Globus pallidus (tissue), 1 donor: ENCODE measurements at places on chromosomes 12 and 14.
A peak's percentile ranks its signal among the peaks of the same experiment; 100 is the strongest.

GRCh38 chr12:16266085-16266484 is 11.4 kb downstream of the SLC15A5 start:
- no peak for DNase-seq

DNA sequence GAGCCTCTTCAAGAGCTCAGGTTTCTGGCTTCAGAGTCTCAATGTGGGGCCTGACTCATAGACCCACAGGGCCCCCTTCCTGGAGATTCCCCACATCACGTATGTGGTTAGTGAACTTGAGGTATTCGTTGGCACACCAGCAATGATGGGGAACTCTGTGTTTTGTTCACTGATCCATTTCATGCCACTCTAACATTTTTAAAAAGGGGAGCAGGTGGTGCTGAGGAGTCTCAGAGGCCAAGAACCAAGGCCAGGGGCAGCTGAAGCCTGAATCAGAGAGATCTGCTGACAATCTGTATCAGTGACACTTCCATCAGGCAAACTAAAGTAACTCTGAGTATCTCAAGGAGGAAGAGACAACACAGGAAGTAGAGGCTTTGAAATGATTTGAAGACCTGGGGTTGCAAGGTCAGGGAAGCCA is 323.4 kb downstream of the VRK1 start:
- no peak for DNase-seq

DNA sequence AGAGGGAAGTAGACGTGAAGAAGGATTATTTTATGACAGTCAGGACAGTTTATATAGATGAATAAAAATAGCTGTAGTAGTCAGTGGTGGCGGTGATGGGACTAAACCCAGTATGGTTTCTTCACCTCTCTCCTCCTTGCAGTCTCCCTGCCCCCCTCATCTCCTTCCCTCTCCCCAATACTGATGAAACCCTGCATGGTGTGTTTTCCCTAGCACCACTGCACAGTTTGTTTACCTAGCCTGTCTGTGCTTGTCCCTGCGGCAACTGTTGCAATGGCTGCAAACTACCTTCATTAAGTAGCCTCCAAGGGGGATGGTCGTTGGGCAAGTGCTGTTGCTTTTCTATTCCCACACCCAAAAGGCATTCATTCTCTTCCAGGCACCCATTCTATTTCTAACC is 14.7 kb downstream of the PCBP2 start:
- no peak for DNase-seq

GRCh38 chr12:84694116-84694515 is 218.5 kb downstream of the SLC6A15 start:
- no peak for DNase-seq

DNA sequence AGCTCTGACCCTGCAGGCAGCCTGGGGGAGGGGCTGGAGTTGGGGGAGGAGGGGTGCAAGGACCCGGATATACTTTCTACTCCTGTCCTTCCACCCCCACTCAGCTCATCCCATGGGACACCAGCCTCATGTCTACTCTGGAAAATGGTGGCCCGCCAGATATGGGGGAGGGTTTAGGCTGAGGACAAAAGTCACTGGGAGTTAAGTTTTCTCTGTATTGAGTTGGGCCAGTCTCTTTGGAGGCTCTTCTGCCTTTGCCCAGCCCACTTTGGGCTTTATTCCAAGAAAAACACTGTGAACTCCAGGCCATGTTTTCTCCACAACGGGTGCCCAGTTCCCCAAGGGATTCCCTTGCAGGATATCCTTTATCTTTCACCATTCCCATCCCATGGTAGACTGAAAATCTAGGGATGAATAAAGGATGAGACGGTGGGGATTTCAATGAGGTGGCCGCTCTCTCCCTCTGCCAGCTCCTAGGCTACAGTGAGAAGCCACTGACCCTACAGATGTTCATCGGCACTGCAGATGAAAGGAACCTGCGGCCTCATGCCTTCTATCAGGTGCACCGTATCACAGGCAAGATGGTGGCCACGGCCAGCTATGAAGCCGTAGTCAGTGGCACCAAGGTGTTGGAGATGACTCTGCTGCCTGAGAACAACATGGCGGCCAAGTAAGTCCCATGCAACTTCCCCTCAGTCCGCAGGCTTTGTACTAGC is 4.9 kb downstream of the NFATC4 start:
- no peak for DNase-seq

GRCh38 chr14:57464008-57464730 is 29.5 kb downstream of the CCDC198 start:
- no peak for DNase-seq

GRCh38 chr14:36816481-36816880 is 154.8 kb downstream of the PAX9 start:
- no peak for DNase-seq

DNA sequence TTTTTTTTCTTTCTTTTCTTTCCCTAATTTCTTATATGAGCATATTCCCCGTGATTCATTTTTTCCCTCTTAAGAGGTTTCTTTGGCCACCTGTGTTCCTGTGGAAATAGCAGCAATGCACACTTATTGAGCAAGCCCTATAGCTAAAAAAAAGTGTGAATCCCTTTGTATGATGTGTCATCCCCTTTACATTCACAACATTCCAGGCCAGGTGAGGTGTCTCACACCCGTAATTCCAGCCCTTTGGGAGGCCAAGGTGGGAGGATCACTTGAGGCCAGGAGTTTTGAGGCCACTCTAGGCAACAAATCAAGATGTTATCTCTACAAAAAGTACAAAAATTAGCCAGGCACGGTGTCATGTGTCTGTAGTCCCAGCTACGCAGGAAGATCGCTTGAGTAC is 700.4 kb upstream of the TBX3 start:
- DNase-seq, result no peak

- no peak for DNase-seq
Measured at GRCh38 chr14:104866451-104867370, 1.6 kb downstream of the CEP170B start.

DNA sequence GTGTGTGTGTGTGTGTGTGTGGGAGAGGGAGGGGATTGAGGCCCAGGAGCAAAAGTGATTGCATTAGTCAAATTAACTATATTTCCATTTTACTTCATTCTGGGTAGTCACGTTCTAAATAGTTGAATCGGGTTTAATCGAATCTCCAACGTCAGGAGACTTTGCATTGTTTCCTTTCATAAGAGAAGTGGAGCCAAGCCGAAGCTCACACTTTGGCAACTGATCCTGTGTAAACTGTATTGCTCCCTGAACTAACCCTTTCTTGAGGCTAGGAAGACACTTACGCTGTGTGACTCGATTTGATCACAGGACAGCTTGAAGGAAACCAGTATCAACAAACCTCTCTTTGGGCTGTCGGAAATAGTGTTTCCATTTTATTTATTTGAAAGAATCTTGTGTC is 363.4 kb upstream of the ATP2B1 start:
- no peak for DNase-seq

- DNase-seq, result no peak
Measured at GRCh38 chr12:138171-138897, 71.8 kb downstream of the IQSEC3 start.

DNA sequence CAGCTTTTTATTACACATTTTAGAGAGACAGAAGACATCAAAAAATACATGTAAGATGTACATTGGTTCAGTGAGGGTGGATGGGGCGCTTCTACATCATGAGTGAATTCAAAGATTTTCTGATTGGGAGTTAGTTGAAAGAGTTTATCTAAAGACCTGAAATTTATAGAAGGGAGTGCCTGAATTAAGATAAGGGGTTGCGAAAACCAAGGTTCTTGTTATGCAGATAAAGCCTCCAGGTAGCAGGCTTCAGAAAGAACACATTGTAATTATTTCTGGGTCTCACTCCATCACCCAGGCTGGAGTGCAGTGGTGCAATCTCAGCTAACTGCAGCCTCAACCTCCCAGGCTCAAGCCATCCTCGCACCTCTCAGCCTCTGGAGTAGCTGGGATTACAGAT is 26.2 kb upstream of the TMPO start:
- no peak for DNase-seq

- peak; percentile 11 for DNase-seq
Measured at GRCh38 chr14:21997300-21997699, 323.7 kb upstream of the OR4E1 start.

DNA sequence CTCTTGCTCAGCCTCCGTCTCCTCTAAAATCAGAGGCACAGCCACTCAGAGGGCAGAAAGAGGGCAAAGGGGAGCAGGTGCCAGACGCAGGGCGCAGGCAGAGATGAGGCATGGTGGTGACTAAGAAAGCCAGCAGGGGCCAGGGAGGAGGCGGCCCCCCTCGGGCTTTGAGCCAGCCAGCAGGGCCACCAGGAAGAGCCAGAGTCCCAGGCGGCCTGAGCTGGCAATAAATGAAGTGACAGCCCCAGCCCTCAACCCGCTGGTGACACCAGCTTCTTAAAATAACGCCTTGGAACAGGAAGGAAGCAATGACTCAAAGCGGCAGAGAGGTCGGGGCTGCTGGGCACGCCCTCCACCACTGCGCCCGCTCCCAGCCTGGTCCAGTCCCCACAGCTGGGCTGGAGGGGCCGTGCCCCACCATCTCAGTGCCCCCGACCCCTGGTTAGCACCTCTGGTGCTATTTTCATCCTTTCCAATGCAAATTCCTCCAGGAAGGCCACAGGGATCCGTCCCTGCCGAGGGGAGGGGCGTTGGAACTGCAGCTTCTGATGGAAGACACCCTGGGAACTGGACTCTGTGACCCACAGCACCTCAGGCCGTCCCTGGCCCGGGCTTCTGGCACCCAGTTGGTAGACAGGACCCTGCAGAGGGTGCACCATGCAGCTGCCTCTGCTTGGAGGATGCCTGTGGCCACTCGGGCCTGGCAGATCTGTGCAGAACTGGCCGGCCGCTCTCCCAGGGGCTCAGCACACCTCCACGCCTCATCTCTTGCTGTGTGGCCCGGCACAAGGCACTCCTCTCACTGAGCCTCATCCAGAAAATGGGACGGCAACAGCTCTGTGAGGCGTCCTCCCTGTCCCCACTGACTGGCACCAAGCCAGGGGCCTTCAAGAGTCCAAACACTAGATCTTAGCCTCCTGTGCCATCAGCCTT is 113.7 kb downstream of the NCOR2 start:
- DNase-seq, result peak; percentile 66

DNA sequence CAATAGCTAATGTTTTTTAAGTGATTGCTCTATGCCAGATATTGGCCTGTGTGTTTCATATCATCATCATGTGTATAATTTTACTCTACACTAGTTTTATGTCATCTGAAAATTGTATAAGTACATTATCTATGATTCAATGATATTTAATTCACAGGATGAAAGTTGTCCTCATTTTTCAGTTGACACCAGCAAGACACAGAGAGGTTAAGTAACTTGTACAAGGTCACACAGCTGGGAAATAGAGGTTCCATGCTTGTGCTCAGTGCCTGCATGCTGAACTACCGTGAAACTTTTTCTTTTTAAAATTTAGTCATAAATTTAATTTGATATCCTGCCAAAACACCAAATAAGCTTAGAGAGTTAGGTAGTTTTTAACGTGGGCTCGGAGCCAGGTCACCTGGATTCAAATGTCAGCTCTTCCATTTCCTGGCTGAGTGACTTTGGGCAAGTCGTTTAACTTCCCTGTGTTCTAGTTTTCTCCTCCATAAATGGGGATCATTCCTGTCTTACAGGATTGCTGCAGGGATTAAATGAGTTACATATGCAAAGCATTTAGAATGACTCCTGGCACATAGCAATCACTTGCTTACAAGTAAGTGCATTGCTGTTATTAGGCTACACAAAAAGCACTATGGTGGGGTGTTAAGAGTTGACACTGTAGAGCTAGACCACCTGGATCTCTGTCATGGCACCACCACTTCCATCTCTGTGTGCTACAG is 183.9 kb downstream of the ETV6 start:
- DNase-seq, result no peak

DNA sequence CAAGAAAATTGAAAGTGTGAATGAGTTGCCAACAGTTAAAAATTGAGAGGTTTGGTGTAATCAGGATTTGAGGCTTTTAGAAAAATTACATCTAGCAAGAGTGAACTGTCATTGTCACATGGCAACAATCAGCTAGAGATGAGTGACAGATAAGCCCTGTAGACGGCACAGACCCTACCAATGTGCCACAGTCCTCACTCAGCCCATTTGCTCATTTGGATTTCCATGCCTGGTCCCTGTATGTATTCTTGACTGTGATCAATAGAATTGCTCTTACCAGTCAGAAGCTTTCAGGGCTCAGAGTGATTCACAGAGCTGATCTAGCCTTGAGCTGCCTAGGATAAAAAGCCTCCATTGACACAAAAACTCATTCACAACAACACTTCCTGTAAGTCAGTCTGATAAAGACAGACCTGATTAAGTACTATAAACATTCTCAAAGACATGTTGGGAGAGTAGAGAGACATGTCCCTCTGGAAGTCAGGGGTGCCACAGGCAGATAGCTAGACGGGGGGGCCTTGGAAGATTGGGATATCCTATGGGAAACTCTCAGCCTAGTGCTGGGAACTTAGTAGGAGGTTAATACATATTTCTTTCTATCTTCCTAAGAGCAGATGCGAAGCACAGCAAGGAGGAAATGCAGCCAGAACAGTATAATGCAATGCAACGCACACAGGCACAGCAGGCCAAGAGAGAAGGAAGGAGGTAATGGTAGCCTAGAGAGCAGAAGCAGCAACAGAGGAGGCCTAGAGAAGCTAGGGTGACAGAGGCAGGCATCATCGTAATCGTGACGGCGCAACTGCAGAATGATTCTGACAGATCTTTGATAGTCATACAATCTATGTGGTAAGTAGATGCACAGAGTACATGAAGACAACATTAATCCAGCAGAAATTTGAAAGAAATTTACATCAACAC is 2.0 kb upstream of the PELI2 start:
- no peak for DNase-seq

DNA sequence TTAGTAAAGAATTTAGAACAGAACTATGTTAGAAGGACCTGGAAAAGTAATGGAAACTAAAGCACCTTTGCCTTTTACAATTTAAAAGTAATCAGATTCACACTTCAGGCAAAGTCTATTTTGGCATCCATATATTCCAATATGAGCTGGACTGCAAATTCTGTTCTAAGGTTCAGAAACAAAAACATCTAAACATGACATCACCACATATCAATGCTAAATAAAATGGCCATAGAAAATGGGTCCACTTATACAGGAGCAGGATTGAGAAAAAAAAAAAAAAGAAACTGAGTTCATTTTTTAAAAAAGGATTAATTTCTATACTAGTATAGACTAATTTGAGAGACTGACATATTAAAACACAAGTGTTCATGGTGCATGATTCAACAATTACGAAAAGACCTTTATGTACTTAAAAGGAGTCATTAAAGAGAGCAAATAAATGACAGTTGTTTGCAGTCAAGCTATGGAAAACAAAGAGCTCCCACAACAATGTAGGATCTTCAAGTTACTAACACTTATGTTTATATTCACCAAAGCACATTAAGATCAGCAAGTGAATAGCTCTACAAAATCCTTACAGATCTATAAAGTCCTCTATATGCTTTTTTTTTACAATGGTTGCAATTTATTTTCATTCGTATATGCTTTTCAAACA is 45.7 kb downstream of the DICER1 start:
- DNase-seq, result no peak

GRCh38 chr14:49863487-49864281 is 11.1 kb upstream of the NEMF start:
- DNase-seq, result no peak

DNA sequence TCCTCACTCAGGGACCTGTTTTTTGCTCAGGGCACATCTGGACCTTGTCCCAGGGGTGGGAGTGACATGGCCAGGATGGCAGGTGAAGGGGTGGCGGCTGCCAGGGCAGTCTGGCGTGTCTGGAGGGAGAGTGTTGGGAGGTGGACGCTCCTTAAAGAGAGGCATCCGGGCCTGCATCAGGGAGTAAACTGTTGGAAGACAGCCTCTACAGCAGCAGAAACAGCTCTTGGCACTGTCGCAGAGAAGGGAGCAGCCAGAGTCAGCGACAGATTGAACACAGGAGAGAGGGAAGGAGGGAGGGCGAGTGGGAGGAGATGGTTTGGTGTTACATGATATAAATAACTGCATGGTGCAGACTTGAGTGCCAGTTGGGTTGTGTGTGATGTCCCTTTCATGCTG is 52.8 kb downstream of the IGF1 start:
- DNase-seq, result no peak
